Cardiac muscle cell (in vitro differentiated cells and primary cell): ENCODE measurements at places on chromosomes 1 and 21. TPM values are rescaled to one million over a fixed set of nuclear protein-coding genes. Genes with fewer than 3 reads are reported as not detected.

- DNase-seq: no peak
Measured at GRCh38 chr1:156113282-156113950, 1.1 kb upstream of the LMNA start.

DNA sequence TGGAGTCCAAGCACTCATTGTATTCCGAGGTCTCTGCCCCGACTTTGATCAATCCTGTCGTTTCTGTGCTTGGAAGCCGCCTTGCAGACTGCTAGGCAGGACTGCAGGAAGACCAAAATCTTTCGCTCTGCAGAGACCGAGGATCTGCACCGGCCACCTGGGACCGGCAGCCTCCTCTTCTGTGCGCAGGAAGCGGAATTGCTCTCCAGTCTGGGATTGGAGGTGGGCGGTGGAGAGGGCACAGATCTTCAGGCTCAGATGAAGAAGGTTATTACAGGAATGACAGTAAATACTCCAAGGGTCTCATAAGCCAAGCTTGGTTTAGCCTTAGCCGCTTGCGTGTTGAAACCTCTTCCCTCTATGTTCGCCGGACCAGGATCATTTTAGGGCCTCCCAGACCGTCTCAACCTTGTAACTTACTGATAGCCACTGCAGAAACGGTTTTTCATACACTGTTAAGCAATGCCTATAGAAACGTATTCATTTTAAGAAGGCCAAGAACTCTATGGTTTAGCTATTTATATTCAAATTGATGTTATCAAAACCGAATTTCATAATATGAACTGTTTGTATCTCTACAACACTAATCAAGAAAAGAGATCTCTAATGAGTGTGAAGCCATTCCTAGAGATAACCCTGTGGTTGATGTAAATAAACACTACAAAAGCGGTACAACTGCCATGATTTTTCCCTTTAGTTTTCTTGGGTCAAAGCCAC is 1.1 kb downstream of the MIA3 start:
- peak; percentile 43 for DNase-seq

Gene TIE1
- total RNA-seq: 2.2 and 5.0 TPM in 2 replicates

DNA sequence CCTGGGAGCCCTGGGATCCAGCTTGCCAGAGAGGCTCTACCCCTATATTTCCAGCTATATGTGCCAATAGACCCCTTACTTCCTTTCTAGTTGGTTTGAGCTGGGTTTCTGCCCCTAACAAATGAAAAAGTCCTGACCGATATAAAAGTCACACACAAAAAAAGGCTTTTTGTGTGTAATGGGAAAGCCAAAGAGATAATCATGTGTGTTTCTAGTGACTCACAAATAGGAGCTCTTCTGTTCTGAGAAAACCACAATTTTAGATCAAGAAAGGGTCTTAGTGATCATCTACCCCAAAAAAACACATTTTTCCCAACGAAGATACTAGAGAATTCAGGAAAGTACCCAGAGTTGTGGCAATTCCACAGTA is 23.0 kb upstream of the PLEKHA6 start:
- DNase-seq: no peak

- no peak for DNase-seq
Measured at GRCh38 chr1:173426057-173426456, 51.1 kb upstream of the PRDX6 start.

DNA sequence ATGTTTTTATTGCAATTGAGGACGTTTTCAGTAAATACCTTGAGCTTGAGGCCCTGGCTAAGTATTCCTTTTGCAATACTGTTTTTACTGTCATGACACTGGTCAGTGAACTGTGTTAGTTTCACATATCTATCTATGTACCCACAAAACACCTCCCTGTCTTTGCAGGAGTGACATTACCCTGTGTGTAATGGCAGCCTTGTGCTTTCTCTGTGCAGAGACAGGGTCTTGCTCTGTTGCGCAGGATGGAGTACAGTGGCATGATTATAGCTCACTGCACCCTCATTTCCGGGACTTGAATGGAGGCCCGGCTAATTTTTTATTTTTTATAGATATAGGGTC is 8.9 kb downstream of the YBX1 start:
- DNase-seq: no peak

GRCh38 chr21:24259241-24259640 is 1348.0 kb downstream of the MRPL39 start:
- DNase-seq: no peak

- DNase-seq: no peak
Measured at GRCh38 chr1:231808990-231809389, 182.4 kb downstream of the DISC1 start.

DNA sequence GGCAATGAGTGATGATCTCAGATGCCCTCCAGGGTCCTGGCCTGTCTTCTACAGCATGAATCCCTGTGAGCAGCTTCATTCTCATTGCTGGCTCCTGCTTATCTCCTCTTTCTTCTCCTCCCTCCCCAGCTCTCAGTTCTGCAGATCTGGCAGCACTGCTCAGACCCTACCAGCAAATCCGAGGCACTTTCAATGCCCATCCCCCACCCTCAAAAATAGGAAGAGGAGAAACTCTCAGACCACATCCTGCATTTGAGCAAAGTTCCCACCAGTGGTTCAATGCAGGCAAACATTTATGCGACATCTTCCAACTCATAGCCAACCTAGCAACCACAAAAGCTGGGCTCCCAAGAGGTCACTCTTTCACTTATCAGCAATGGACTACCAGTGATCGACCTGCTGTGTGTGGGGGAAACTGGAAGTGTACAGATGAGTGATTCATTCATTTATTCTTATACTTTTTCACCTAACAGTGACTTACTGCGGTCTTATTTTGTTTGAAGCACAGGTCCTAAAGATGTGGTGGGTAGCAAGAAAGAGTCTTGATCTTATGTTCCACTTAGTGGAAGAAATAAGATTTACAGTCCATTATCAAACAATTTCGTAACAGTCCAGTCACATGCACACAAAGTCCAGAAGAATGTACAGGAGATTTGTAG is 5.8 kb upstream of the CHI3L2 start:
- DNase-seq: peak; percentile 57

Gene IL24
- not detected in 2 replicates for total RNA-seq

Gene CCDC27
- 0.09 TPM in 1 of 2 replicates, not detected in the other for total RNA-seq

Gene PCP4
- not detected in 2 replicates for total RNA-seq

DNA sequence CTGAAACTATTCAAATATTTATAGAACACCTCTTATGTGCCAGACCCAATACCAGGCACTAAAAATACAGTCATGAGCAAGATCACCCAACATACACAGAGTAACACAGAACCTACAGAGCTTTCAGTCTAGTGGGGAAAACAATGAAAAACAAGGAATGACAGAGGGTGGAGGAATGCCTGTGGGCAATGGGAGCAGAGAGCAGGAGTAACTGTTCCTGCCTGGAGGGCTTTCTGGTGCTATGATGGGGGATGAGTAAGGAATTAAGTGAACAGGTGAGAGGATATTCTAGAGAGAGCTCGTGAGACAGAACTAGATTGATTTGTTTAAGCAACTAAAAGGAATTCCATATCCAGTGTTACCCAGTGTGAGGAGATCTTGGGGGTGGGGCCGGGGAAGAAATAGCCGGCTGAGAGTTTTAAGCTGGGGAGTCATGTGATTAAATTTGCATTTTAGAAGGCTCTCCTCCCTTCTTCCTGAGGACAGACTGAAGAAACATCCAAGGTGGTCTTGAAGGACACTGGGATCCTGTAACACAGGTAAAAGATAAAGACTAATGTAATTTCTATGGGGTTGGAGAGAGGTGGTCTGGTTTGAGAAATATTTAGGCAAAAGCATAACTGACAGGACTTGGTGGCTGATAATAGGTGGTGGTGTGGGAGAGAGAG is 2.1 kb upstream of the CD53 start:
- DNase-seq: no peak

DNA sequence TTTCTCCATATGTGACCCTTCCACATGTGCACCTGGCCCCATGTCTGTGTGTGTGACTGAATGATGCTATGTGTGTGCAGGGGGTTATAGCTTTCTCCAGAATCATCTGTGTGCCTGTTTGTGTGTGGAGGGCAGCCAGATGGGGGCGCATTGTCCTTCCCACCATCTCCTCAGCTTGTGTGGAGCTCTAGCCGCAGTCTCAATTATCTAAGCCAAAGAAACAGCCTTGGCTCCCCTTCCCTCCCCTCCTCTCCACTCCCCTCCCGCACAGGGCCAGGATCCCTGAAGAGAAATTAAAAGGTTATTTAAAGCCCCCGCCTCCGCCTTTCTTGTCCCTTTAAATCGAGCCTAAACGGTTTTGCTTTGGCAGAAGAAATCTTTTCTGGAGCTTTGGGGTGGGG is 1.8 kb upstream of the DMBX1 start:
- peak; percentile 42 for DNase-seq

GRCh38 chr1:47759936-47760629 is 237.1 kb downstream of the TRABD2B start:
- no peak for DNase-seq
